ENCODE measurements at places on chromosomes 5 and 9.

- DNase-seq = no peak
Observed at GRCh38 chr5:121628783-121629182, 222.9 kb upstream of the FTMT start.

DNA sequence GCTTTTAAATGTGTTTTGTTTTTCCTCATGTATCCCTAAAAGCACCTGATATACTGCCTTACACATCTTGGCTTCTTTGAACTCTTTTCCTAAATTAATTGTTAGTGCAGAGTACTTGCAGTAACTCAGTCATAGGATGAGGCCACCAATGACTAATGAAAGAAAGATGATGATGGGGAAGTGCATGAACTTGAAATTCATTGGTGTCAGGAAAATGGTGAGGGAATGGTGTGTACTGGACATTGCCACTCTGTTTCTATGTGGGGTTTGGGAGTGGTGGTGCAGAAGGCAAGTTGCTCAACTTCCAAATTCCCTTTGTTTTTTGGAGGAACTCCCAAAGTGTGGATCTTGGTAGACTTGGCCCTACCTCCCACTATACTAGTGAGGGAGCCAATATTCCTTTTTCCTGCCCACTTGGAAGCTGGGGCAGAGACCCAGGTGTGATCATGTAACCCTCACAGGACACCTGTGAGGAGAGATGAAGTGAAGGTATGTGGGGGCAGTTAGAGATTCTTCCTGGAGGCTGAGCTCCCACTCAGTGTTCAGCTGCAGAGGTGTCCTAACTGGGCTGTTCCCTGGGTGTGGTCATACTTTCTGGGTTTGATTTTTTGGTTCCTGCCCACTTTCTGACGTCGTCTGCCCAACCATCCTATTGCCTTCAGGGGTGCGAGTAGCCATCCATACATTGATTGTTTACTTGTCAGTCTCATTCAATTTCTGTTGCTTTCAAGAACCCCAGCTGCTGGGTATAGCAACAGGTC lies 298.5 kb downstream of the MAST4 start:
- peak; percentile 22 for DNase-seq

- DNase-seq = peak; percentile 62
Observed at GRCh38 chr9:89000973-89001916, 10.0 kb downstream of the S1PR3 start.

DNA sequence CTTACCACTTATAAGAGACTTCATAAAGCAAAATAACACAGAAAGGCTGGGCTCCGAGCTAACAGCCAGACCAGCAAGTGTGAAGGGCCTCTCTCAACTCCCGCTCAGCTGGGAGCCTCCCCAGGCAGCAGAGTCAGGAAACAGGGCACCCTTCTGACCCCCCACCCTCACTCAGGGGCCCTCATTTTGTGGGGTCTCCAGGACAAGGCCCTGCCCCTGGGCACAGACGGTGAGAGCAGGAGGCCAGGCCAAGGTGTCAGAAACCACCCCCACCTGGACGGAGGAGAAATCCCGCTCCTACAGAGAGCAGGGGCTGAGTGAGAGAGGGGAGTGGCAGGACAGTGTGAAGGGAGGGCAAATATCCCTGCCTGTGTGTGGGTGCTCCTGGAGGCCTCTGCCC lies 135.8 kb upstream of the FOXD4L5 start:
- DNase-seq = no peak

DNA sequence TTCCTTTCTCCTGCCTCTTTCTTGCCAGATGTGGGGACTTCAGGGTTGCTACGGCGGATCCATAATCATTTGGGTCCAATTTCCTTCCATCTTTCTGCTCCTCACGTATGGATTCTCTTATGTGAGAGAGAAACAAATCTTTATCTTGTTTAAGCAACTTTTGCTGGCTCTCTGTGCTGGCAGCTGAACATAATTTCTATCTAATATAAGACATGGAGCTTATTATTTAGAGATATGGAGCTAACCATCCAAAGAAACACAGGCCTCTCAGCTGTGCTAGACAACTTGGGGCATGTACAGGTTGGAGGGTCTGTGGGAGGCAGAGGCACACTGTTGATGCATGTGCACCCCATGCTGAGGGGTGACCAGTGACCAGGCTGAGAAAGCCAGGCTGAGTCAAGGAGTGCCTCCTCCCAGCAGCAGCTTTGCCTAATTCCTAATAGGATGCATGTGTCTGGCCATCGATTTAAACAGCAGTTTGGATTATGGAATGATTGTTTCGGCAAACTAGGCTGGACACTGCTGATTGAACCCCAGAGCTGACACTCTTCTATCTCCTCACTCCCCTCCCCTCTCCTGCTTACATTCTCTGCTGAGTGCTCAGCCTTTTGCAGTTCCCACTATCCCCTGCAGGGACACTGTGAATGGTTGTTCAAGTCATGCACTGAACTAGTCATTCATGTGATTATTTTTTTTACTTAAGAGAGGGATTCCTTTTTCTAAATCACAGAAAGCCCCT lies 195.8 kb downstream of the ERCC6L2 start:
- peak; percentile 4 for DNase-seq

- no peak for DNase-seq
Observed at GRCh38 chr5:149583394-149583793, 2.1 kb downstream of the ARHGEF37 start.

- peak; percentile 37 for DNase-seq
Observed at GRCh38 chr9:106846857-106847256, 16.1 kb upstream of the ZNF462 start.

GRCh38 chr5:170296935-170297588 lies 515 bp downstream of the LCP2 start:
- DNase-seq = no peak

GRCh38 chr5:171418316-171418981 lies 998 bp upstream of the FGF18 start:
- DNase-seq = peak; percentile 66

DNA sequence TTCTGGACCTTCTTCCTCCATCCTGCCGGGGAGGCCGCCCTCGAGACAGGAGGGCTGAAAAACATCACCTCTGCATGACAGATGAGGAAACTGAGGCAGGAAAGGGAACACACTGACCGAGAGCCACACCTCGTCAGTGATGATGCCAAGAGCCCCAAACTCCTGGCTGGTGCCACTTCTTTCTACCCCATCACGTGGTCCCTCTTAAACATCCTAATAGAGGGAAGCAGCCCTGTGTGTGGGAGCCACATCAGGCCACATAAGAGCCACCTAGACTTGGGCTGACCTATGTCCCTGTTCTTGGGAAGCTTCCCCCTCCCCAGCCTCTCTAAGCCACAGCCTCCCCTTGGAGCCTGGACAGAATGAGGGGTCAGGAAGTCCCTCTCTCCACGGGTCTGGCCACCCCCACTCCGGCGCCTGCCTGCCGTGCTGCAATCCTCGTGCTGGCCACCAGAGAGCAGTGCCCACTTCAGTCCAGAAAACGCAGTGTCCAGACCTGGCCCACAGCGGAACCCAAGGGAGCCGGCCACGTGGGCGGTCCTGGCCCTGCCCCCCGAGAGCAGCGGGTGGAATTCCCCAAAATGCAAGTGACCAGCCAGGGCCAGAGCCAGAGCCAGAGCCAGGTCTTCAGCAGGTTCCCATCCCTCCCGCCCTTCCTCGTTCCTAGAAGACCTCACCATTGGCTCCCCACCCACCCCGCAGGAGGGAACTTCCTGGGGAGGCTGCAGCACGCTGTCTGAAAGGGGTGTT lies 54.7 kb upstream of the SARDH start:
- DNase-seq = peak; percentile 37

- no peak for DNase-seq
Observed at GRCh38 chr9:132498531-132499210, 83.7 kb upstream of the BARHL1 start.

- no peak for DNase-seq
Observed at GRCh38 chr5:125375143-125375542, 628.7 kb upstream of the ZNF608 start.

GRCh38 chr9:137445930-137446431 lies 4.8 kb upstream of the ENTPD8 start:
- DNase-seq = no peak

GRCh38 chr5:54867310-54867944 lies 118.0 kb downstream of the ESM1 start:
- peak; percentile 46 for DNase-seq

DNA sequence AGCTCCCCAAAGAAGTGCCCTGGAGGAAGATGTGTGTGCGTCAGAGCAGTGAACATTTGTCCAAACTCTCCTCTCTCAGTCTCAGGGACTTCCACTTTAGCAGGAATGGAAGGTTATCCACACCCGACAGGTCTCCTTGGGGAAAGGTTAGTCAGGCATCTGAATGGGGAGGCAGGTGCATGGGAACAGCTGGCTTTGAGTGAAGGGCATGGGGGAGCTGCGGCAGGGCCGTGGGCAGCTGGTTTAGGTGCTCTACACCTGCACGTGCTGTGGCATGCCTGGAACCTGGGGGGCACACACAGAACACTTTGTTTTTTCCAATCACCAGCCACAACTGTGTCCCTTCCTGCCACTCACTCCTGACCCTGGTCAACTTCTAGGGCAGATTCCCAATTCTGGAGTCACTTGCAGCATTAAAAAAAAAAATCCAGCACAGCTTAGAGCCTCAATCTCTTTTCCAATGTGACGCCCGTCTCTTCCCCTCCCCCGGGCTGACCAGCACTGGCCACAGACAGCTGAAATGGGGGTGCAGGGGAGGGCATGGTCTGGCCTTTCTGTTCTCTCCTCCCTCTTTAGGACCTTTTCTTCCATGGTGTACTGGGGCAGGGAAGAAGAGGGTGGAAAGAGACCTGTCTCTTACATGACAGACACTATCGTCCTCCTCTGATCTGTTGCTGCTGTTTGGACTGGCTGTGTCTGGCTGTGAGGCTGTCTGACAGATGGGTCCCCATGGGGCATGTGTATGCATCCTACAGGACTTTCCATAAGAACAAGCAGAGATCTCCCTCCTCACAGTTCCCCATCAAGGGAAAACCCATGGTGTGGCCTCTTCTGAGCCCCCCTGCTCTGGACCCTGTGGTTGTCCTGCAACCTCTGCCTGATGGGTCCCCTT lies 9.5 kb upstream of the IL3 start:
- no peak for DNase-seq

DNA sequence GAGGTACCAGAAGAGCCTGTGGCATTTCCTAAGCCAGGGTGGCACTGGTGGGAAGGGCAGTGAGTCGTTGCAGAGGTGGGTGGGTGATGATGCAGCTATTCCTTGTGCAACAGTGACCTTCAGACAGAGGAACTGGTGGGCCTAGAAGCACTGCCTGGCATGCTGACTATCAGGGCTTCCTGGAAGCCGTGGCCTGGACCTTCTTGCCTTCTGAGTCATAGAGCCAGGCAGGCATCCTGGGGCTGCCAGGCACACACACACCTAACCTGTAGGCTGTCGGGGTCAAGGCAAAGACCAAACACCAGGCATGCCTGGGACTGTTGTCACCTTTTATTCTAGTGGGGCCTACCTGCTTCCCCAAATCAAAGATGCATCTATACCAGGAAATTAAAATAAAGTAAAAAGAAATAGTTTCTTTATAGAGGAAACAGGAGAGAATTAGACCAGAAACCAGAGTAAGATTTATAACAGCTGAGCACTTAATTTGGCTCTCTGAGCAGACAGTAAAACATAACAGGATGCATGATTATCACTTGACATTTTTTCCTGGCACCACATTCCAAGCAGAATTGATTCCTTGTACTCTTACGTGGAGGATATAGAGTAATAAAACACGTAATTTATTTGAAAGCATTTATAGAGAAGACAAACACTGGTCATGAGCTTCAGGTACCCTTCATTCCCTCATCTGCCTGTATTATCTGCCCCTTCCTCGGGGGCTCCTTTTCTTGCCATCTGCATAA lies 25.1 kb downstream of the NANS start:
- no peak for DNase-seq

GRCh38 chr5:178465228-178465860 lies 124.8 kb downstream of the COL23A1 start:
- no peak for DNase-seq

- no peak for DNase-seq
Observed at GRCh38 chr9:69029535-69029934, 6.0 kb upstream of the FXN start.

- DNase-seq = no peak
Observed at GRCh38 chr5:83400701-83401100, 70.8 kb upstream of the VCAN start.

- no peak for DNase-seq
Observed at GRCh38 chr5:174665347-174665746, 59.0 kb upstream of the MSX2 start.

GRCh38 chr9:137482094-137482781 lies 23.1 kb upstream of the NSMF start:
- peak; percentile 81 for DNase-seq

DNA sequence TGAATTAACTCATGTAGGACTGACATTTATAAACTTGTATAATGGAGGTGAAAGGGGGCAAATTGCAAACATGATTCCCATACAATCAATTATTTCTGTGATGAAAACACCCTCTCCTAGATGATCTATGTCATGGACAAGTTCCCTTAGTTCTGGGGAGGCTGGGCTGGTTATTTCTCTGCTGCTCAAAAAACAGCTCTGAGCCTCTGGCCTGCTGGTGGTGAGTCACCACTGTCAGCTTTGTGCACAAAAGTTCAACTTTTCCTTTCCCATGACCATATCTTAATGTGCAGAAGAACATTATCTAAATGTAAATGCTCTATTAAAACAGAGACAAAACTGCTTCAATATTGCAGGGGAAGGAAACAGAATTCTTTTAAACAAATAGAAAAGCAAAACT lies 85.0 kb downstream of the HMHB1 start:
- peak; percentile 46 for DNase-seq

- DNase-seq = no peak
Observed at GRCh38 chr9:90926936-90927335, 125.3 kb downstream of the SYK start.

DNA sequence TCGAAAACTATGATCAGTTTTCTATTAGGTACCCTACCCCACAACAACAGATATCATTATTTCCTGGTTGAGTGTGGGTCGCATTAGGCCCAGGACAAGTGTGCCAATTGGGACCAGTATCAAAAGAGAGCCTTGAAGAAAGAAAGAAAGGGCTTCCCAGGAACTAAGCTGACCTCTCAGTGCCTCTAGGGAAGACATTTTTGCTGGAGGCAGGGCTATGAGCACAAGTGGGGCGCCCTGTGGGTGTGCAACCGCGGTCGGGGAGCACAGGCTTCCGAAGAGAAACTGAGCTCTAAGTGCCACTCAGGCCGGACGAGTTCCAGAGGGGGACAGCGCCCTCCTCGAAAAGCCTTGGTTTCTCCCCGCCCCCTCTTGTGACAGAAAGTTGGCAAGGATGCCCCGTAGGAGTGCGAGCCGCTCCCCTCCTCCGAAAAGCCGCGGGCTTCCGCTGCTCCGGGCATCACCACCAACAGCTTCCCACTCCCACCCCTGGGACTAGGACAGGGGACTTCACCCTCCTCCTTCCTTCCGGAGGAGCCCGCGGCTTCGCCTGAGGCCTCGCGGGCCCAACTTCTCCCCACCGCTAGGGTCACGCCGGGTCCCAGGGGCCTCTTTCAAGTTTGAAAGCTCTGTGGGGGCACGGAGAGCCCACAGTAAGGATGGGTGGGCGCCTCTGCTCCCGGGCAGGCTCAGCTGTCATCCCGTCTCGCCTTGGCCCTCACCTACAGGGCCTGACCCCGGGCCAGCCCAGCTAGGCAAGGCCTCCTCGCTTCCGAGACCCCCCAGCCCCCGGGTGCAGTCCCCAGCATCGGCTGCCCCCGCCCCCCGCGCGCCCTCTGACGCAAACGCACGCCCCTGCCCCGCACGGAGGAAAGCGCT lies 2.0 kb downstream of the NR2F1-AS1 start:
- peak; percentile 64 for DNase-seq

- DNase-seq = no peak
Observed at GRCh38 chr5:12284604-12285003, 380.4 kb upstream of the CTNND2 start.
